Bronchus fibroblast of lung (primary cell): ENCODE measurements at places on chromosomes 12 and 14. TPM values are rescaled to one million over a fixed set of nuclear protein-coding genes. Genes with fewer than 3 reads are reported as not detected.

CD69 gene
- total RNA-seq = not detected in 2 replicates

CLEC2A gene
- total RNA-seq = not detected in 2 replicates

RERG gene
- 0.15 and 0.17 TPM in 2 replicates for total RNA-seq

LIN7A gene
- 13.8 and 18.3 TPM in 2 replicates for total RNA-seq

NPAS3 gene
- total RNA-seq = under 0.01 and 0.34 TPM in 2 replicates

KCNA5 gene
- not detected in 2 replicates for total RNA-seq

IGF1 gene
- not detected in 2 replicates for total RNA-seq

CPNE8 gene
- under 0.01 and 0.17 TPM in 2 replicates for total RNA-seq

FGF23 gene
- not detected in 2 replicates for total RNA-seq

PAWR gene
- total RNA-seq = 16.4 and 33.5 TPM in 2 replicates

POC1B gene
- 12.5 and 13.8 TPM in 2 replicates for total RNA-seq

RTN1 gene
- total RNA-seq = under 0.01 and 0.59 TPM in 2 replicates

SPIC gene
- not detected in 2 replicates for total RNA-seq

SMIM41 gene
- 0.17 TPM in 1 of 2 replicates, not detected in the other for total RNA-seq

TESPA1 gene
- not detected in 2 replicates for total RNA-seq

CCDC177 gene
- not detected in 2 replicates for total RNA-seq

TAC3 gene
- total RNA-seq = 0.34 TPM in 1 of 2 replicates, not detected in the other

PTPRB gene
- total RNA-seq = under 0.01 and 0.15 TPM in 2 replicates

TEX22 gene
- under 0.01 TPM in 1 of 2 replicates, not detected in the other for total RNA-seq

CGRRF1 gene
- 7.6 and 12.4 TPM in 2 replicates for total RNA-seq

FGD4 gene
- total RNA-seq = 6.8 and 10.1 TPM in 2 replicates

LTBR gene
- 153 and 165 TPM in 2 replicates for total RNA-seq

CIT gene
- total RNA-seq = 30.3 and 34.6 TPM in 2 replicates

KRAS gene
- total RNA-seq = 5.4 and 6.4 TPM in 2 replicates

NANOG gene
- total RNA-seq = under 0.01 TPM in 1 of 2 replicates, not detected in the other

REM2 gene
- total RNA-seq = 0.30 TPM in 1 of 2 replicates, not detected in the other

ACOT6 gene
- not detected in 2 replicates for total RNA-seq

KRT82 gene
- total RNA-seq = not detected in 2 replicates

NAV3 gene
- total RNA-seq = 18.5 and 18.9 TPM in 2 replicates

CCDC196 gene
- not detected in 2 replicates for total RNA-seq

CAPZA3 gene
- total RNA-seq = not detected in 2 replicates

ALDH1L2 gene
- total RNA-seq = 29.1 and 31.8 TPM in 2 replicates

DPPA3 gene
- not detected in 2 replicates for total RNA-seq

SLC25A21 gene
- 0.59 and 1.0 TPM in 2 replicates for total RNA-seq

RNASE9 gene
- total RNA-seq = not detected in 2 replicates

TAS2R43 gene
- 0.15 TPM in 1 of 2 replicates, not detected in the other for total RNA-seq

MYF5 gene
- total RNA-seq = not detected in 2 replicates

GPR137C gene
- total RNA-seq = 0.59 and 0.67 TPM in 2 replicates

DMAC2L gene
- 7.6 and 8.8 TPM in 2 replicates for total RNA-seq

CCDC38 gene
- not detected in 2 replicates for total RNA-seq

SLC5A8 gene
- not detected in 2 replicates for total RNA-seq

NKX2-1 gene
- not detected in 2 replicates for total RNA-seq

DTX1 gene
- 0.30 TPM in 1 of 2 replicates, not detected in the other for total RNA-seq

STAT6 gene
- total RNA-seq = 64.7 and 73.6 TPM in 2 replicates

GZMH gene
- total RNA-seq = not detected in 2 replicates

CFAP54 gene
- total RNA-seq = 0.34 and 0.59 TPM in 2 replicates

RCOR1 gene
- 6.2 and 7.6 TPM in 2 replicates for total RNA-seq

MLH3 gene
- 10.4 and 11.9 TPM in 2 replicates for total RNA-seq

CACNA2D4 gene
- 1.0 and 1.7 TPM in 2 replicates for total RNA-seq

PMEL gene
- 0.89 and 1.0 TPM in 2 replicates for total RNA-seq

OR6C70 gene
- total RNA-seq = not detected in 2 replicates

FAM186B gene
- under 0.01 and 0.34 TPM in 2 replicates for total RNA-seq

LPAR5 gene
- 0.17 TPM in 1 of 2 replicates, not detected in the other for total RNA-seq

CLEC4A gene
- not detected in 2 replicates for total RNA-seq

IKZF4 gene
- total RNA-seq = 1.2 and 4.4 TPM in 2 replicates

KRT85 gene
- total RNA-seq = not detected in 2 replicates

PLEKHD1 gene
- total RNA-seq = not detected in 2 replicates

RNASE4 gene
- 12.1 and 12.9 TPM in 2 replicates for total RNA-seq

IL26 gene
- not detected in 2 replicates for total RNA-seq
